ENCODE measurements at places on chromosomes 11 and 22.

- DNase-seq, result no peak
These were observed 111.0 kb upstream of the ARHGAP42 start for GRCh38 chr11:100575860-100576717.

DNA sequence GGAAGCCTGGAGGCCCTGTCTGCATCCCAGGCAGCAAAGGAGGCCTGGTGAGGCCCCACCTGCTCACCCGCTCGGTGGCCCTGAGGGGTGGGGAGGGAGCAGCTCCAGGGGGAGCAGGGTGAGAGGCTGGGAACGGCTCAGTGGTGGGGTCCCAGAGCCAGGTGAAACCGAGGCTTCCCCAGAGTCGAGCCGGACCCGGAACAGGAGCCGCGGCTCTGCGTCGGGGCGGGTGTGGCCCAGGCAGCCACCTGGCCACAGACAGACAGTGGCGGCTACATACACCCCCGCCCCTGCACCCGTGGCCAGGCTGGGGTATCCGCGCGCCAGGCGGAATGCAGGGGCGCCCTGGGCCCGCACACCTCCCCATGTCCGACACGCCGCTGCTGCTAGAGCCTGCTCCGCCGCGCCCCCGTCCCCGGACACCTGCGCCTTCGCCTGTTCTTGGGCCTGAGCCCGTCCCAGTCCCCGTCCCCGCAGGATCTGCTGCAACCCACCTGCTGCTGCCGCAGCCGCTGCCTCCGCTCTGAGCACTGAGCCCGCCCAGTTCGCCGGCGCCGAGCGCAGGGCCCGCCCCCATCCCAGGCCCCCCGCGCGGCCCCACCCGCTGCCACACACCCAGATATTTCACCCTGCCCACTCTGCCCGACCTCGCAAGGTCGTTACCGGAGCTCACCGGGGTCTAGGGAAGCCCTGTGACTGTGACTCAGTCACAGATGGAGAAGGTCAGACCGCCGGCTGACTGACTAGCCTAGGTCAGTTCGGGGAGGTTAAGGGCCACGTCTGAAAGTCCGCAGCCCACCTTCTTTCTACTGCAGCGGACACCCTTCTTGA is at the start of gene SLC7A4:
SLC7A4 (minus strand) TSS at position 525 of the 831 bp plus-strand sequence. CDS start 749 bp downstream, outside the sequence.
- DNase-seq, result no peak

DNA sequence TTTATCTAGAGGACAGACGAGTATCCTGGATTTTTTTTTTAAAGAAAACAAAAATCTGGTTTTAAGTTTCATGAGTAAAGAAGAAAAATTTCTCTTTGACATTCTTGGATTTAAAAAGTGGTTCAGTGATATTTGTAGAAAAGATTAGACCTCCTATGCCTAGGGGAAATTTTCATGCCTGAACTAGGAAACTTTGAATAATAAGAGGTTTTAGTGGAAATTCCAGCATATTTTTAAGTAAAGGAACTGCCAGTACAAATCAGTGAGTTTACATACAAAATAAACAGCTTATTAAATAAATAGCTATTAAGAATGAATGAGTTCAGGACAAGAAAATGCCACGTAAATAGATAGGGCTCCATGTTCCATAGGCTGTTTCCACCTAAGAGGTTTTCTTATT is 17.5 kb downstream of the JAM3 start:
- DNase-seq, result no peak

- no peak for DNase-seq
These were observed 67.1 kb upstream of the GRAMD1B start for GRCh38 chr11:123362941-123363340.

DNA sequence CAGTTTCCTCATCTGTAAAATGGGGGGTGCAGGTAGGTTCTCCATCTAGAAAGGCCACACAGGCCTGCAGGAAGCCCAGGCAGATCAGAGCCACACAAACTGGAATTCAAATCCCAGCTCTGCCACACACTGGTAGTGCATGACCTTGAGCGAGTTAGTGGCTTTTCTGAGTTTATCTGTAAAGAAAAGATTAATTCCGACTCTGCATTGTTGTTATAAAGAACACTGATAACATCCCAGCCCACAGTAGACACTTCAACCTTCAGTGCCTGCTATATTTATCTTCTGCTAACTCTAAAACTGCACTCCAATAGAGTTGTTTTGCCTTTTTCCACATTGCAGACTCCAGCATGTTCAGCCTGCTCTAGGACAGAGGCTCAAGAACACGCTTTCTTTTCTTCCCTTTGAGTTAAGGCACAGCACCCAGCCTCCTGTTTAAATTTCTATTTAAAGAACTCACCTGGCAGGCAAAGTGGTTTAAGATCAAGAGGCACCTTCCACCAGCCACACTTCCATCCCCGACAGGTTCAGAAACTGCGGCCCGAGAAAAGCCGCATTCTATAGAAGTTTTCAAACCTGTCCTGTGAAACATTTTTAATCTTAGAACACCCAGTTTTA is 133.9 kb downstream of the PLEKHA7 start:
- no peak for DNase-seq

- DNase-seq, result no peak
These were observed 54.0 kb downstream of the PIK3C2A start for GRCh38 chr11:17153757-17154156.

DNA sequence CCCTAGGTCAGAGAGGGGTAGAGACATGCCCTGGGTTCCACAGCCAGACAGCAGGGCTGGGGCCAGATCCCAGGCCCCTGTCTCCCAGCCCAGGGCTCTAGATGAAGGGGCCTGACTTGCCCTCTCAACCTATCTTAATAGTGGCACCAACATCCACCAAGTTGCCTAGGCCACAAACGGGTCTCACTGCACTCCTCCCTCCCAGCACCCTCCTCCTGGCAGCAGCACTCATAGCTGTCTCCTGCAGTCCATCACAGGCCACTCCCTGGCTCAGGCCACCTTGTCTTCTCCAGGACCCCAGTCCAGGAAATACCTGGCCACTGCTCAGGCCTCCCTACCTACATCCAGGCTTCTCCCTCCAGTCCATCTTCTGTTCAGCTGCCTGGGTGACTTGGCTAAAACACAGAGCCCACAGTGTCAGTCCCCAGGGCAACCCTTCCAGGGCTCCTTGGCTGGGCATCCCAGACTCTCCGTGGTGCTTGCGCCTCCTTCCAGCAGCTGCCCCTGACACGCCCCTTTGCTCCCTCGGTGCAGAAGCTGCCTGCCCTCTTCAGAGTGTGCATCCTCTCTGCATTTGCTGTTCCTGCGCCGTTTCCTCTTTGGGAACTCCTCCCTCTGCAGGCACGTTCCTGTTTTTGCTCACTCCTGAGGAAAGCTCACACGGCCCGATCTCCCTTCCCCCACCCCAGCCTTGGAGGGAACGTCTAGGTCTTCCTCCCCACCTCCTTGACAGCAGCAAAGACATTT is 40.5 kb downstream of the LRRC32 start:
- DNase-seq, result no peak

DNA sequence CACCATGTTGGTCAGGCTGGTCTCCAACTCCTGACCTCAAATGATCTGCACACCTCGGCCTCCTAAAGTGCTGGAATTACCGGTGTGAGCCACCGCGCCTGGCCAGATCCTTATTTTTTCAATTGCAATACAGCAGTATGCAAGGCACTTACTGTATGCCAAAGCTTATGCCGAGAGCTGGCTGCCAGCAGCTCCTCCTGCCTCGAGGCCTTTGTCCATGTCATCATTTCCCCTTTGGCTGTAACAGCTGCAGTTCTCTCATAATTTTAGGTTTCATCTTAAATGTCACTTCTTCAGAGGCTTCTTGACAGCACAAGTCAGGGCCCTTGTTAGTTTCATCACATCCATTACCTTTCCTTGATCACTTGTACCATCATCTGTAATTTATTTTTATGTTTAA is 1.5 kb upstream of the SREBF2 start:
- no peak for DNase-seq

DNA sequence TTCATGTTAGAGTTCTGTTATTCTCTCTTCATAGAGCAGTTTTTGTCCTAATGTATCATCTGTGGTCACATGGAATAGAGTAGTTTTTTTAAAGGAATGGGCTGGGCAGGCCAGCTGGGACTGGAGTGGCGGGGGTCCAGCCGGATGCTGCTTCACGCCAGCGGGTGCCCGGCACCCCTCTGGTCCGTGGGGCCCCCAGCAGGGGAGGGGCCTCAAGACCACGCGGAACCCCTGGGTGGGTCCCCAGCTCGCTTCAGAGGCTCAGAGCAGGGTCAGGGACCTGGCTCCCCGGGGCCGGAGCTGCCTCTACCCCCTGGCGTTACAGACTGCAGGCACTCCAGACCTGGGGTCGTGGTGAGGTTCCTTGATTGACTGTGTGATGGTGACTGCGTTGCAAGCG is 159.1 kb upstream of the HSD17B12 start:
- no peak for DNase-seq

GRCh38 chr11:8028766-8029165 is 41.6 kb downstream of the EIF3F start:
- no peak for DNase-seq

DNA sequence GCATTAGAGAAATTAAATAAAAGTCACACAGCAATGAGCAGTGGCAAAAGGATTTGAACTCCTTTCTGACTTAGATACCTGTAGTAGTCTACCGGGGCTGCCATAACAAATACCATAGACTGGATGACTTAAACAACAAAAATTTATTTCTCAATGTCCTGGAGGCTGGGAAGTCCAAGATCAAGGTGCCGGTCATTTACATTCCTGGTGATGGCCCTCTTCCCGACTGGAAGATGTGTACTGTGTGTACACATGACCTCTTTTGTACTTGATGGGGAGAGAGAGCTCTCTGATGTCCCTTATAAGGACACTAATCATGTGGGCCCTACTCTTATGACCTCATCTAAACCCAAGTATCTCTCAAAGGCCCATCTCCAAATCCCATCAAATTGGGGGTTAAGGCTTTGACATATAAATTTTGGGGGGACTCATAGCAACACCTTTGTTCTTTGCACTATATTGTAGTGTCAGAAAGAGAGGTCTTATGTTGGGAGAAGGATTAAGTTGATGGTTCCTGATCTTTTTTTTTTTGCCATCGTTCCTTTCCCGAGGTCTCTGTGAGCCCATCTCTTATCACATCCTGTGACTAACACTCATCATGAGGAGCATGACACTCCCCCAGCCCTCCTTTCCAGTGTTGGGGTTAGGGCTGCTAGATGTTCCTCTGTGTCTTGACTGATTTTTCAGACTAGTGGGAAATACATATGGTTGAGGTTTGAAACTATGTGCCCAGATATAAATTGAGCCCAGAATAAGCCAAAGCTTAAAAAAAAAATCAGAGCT is 104.3 kb downstream of the TRAF6 start:
- DNase-seq, result no peak

- DNase-seq, result no peak
These were observed 15.5 kb upstream of the MS4A12 start for GRCh38 chr11:60477035-60477445.

GRCh38 chr11:123062892-123063825 is 1.2 kb upstream of the HSPA8 start:
- DNase-seq, result no peak

GRCh38 chr11:105948918-105949590 is 73.0 kb downstream of the MSANTD4 start:
- no peak for DNase-seq

DNA sequence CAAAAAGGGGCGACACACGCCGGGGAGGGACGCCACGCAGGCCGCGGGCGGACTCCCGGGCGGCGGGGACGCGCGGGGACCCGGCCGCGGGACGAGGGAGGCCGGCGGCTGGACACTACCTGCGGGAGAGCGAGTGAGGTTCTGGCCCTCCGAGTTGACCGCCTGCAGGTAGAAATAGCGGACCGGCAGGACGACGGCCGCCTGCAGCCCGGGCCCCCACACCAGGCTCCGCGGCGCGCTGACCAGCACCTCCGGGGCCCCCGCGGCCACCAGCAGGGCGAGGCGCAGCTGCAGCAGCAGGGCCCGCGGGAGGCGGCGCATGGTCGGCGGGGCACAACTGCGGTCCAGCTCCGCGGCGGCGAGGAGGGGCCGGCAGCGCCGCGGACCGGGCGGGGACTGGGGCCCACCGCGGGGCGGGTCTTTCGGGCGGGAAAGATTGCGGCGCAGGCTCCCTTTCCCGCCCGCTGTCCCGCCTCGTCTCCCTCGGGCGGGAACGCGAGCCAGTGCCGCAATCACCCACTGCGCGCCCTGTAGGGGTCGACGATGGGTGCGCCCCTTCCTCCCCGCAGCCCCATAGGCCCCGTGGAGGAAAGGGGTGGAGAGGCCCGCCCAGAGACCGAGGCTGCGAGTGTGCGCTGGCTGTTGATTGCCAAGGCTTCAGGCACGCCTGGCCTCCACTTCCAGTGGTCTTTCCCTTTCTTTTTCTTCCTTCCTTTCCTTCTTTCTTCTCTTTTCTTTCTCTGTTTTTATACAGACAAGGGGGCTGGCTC is at the start of gene POGLUT3:
POGLUT3 (minus strand) TSS at position 339 of the 770 bp plus-strand sequence; CDS start at position 321, 18 bp downstream.
- peak; percentile 20 for DNase-seq

DNA sequence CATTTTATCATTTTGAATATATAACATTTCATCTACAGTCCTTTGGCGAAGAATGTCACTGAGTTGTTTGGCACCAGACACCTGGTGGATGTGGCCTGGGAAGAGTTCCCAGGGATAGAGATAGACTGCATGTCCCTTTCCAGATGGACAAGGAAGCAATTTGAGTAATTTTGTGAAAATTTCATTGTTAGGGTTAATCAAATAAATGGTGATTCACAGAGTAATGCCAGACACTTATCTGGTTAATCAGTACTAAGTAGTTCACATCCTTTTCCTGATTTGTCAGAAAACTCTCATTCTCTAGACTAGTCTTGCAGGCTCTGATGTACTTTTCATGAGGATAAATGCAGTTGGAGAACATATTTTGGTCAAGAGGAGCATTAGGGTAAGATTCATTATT is 41.6 kb downstream of the NAALAD2 start:
- no peak for DNase-seq

DNA sequence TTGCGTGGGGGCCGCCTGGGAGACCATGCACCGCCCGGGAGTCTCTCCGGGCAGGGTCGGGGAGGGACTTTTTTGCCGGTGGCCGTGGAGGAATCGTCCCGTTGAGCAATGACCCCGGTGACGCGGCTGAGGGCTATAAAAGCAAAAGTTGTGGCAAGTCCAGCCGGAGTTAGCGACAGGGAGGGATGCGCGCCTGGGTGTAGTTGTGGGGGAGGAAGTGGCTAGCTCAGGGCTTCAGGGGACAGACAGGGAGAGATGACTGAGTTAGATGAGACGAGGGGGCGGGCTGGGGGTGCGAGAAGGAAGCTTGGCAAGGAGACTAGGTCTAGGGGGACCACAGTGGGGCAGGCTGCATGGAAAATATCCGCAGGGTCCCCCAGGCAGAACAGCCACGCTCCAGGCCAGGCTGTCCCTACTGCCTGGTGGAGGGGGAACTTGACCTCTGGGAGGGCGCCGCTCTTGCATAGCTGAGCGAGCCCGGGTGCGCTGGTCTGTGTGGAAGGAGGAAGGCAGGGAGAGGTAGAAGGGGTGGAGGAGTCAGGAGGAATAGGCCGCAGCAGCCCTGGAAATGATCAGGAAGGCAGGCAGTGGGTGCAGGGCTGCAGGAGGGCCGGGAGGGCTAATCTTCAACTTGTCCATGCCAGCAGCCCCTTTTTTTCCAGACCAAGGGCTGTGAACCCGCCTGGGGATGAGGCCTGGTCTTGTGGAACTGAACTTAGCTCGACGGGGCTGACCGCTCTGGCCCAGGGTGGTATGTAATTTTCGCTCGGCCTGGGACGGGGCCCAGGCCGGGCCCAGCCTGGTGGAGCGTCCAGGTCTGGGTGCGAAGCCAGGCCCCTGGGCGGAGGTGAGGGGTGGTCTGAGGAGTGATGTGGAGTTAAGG is at the start of gene NEAT1:
NEAT1 (plus strand) TSS at position 166 of the 883 bp plus-strand sequence.
- peak; percentile 89 for DNase-seq
